ENCODE measurements at places on chromosomes 3 and 15. TPM values are rescaled to one million over a fixed set of nuclear protein-coding genes. Genes with fewer than 3 reads are reported as not detected.

The FEM1B gene
- 73.8 TPM for total RNA-seq

The CCR2 gene
- 1.2 TPM for total RNA-seq

The CTDSPL2 gene
- 111 TPM for total RNA-seq

The TMED3 gene
- 41.3 TPM for total RNA-seq

The STRA6 gene
- total RNA-seq, result 14.2 TPM

The MUC20 gene
- total RNA-seq, result 11.5 TPM

The AVEN gene
- 12.0 TPM for total RNA-seq

The IL17RB gene
- total RNA-seq, result 1.0 TPM

The SOX14 gene
- total RNA-seq, result not detected

The DNAJB8 gene
- not detected for total RNA-seq

The ARGFX gene
- total RNA-seq, result not detected

The MYO5C gene
- 11.0 TPM for total RNA-seq

The SYNM gene
- total RNA-seq, result 225 TPM

The DCUN1D1 gene
- 45.7 TPM for total RNA-seq

The LEKR1 gene
- 0.51 TPM for total RNA-seq

The GCNT3 gene
- total RNA-seq, result 5.3 TPM

The DPPA4 gene
- 1.7 TPM for total RNA-seq

The SCN5A gene
- total RNA-seq, result 6.1 TPM

The CATSPER2 gene
- 0.51 TPM for total RNA-seq

The ACKR4 gene
- total RNA-seq, result 6.6 TPM

The BNIP2 gene
- total RNA-seq, result 126 TPM

The MYLK gene
- total RNA-seq, result 52.5 TPM

The TRH gene
- 0.62 TPM for total RNA-seq

The CX3CR1 gene
- 4.8 TPM for total RNA-seq

The NXPE3 gene
- 24.8 TPM for total RNA-seq

The IQGAP1 gene
- 171 TPM for total RNA-seq

The MEGF11 gene
- total RNA-seq, result 0.10 TPM

The FOXL2NB gene
- not detected for total RNA-seq

The PATL2 gene
- 0.51 TPM for total RNA-seq

The SUSD5 gene
- total RNA-seq, result 3.5 TPM

The BFSP2 gene
- not detected for total RNA-seq

The ZKSCAN7 gene
- total RNA-seq, result 9.1 TPM

The ISG20 gene
- 5.1 TPM for total RNA-seq

The CRYGS gene
- 0.62 TPM for total RNA-seq

The POPDC2 gene
- 38.7 TPM for total RNA-seq

The ECE2 gene
- total RNA-seq, result not detected

The ACAN gene
- 12.6 TPM for total RNA-seq

The TMF1 gene
- total RNA-seq, result 43.4 TPM

The PLAAT1 gene
- 5.0 TPM for total RNA-seq

The NME9 gene
- total RNA-seq, result 0.72 TPM

Data from tongue (tissue), 3 donors.